CD4-positive, alpha-beta T cell treated with Interleukin-17A for 1 hour (primary cell): ENCODE measurements at places on chromosomes 4 and X.

GRCh38 chr4:21946858-21947257, 1.7 kb downstream of the KCNIP4 start:
- DNase-seq: no peak

DNA sequence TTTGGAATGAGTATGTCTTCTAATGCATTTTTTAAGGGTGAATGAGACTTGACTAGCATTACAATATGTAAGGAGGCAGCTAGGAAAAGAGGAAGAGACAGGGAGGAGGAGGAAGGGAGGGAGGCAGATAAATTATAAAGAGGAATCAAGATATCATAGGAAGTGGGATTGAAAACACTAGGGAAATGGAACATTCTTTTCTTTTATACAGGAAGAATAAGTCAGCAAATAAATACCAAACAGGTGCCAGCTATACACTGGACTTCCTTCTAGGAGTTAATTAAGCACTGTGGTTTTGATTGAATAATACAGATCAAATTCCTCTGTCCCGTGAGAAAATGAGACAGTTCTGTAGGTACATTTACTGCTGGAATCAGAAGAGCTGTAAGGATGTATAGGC, 78.6 kb downstream of the PACRGL start:
- no peak for DNase-seq

DNA sequence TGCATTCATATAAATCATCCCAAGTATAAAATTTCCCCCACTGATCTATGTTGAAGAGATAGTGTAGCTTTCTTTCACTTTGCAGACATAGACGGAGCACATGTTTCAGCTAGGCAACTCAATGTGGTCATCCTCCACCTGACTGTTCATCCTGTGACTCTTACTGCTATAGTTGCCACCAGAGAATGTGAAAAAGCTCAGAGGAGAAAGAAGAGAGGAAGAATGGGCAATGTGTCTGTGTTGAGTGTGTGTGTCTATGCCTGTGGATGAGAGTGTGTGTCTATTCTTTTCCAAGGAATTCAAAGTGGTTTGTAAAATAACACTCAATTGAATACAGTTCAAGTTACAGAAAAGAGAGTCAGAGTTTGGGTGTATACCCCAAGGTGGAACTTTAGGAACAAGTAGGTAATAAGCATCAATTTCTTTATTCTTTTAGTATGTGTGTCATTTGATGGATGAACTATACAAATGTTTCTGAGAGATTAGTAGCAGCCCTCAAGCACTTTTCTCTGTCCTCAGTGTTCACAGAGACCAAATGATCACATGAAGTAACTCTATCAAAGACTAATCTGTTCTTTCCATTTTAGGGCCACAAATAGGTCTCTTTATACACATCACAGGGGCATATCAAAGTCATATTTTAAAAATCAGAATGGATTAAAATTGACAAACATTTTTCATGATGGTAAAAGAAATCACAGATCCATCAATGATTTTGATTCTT, 2.3 kb downstream of the SNCA start:
- DNase-seq: no peak

DNA sequence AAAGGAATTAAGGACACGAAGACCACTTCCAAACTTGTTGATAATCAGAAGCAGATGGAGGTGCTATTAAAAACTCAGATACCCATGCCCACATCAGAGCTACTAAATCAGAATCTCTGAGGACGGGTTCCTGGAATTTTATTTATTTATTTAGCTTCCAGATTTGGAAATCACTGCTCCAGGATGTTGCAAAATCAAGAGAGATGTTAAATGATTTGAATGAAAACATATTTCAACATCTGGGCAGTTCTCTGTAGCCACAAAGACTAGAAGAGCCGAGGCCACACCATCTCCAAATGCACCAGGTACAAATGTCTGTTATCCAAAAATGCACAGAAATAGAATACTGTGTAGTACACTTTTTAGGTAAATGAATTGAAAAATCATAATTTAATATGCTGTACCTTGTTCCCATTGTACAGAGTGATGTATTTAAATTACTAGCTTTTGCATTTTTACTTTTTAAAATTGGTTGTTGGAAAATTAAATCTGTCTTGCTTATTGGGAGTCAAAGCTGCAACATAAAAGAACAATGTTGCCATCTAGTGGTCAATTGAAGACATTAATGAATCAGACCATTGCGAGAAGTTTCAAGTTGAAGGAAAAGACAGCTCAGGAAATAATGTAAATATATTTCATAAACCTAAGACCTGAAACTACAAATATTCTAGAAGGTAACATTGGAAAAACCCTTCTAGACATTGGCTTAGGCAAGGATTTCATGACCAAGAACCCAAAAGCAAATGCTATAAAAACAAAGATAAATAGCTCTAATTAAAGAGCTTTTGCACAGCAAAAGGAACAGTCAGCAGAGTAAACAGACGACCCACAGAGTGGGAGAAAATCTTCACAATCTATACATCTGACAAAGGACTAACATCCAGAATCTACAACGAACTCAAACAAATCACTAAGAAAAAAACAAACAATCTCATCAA, 151.3 kb upstream of the TTC29 start:
- DNase-seq: peak; percentile 53

DNA sequence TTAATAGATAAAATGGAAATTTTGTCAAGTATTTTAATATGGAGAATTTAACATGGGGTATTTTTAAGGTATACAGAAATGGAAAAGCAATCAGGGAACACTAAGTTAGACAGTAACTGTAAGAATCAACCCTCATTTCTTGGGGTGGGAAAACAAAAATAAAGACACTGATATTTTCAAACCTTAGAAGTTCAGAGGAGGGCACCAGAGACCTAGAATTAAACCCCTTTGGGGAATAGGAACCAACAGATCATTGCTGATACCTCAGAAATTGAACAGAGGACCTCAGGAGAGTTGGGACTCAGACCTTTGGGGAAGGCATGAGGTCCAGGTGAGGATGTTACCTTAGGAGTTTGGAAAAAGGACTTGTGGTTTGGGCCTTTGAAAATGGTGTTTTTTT, 435.6 kb downstream of the TMA16 start:
- DNase-seq: no peak

GRCh38 chr4:159382856-159383561, 280.1 kb downstream of the RAPGEF2 start:
- DNase-seq: no peak

- DNase-seq: no peak
Measured at GRCh38 chrX:118552121-118552900, 56.7 kb downstream of the DOCK11 start.

DNA sequence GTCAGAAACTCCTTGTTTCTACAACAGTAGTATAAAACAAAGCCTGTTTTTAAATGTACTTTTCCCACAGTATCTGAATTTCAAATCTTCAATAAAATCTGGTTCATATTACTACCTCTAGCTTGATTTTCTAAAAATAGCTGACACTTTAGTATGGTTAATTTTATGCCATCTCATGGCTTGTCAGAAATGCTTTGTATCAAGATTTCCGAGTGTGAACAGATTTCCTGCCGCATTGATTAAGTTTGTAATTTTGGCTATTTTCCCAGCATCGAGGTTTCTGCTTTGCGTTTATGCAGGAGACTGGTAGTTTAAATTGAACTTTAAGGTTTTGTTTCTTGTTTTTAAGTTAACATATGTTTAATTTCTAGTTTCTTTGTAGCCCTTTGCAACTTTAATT, 44.2 kb downstream of the CLCN3 start:
- DNase-seq: no peak

GRCh38 chr4:139655116-139655515, 10.5 kb upstream of the MGST2 start:
- no peak for DNase-seq

- no peak for DNase-seq
Measured at GRCh38 chrX:76996641-76997040, 450.5 kb upstream of the FGF16 start.

GRCh38 chr4:122826079-122826527, 528 bp upstream of the FGF2 start:
- no peak for DNase-seq

- no peak for DNase-seq
Measured at GRCh38 chr4:175282407-175282806, 364.2 kb downstream of the ADAM29 start.

- DNase-seq: no peak
Measured at GRCh38 chr4:113582737-113583136, 178.8 kb downstream of the CAMK2D start.

GRCh38 chr4:4800646-4801408, 58.6 kb upstream of the MSX1 start:
- DNase-seq: no peak

- DNase-seq: no peak
Measured at GRCh38 chr4:10032625-10033024, 11.3 kb upstream of the SLC2A9 start.

- no peak for DNase-seq
Measured at GRCh38 chr4:47654972-47655693, 170.1 kb downstream of the ATP10D start.

GRCh38 chrX:10244915-10245622, 88.3 kb downstream of the CLCN4 start:
- no peak for DNase-seq

- DNase-seq: no peak
Measured at GRCh38 chr4:958314-958665, 15.1 kb downstream of the DGKQ start.

DNA sequence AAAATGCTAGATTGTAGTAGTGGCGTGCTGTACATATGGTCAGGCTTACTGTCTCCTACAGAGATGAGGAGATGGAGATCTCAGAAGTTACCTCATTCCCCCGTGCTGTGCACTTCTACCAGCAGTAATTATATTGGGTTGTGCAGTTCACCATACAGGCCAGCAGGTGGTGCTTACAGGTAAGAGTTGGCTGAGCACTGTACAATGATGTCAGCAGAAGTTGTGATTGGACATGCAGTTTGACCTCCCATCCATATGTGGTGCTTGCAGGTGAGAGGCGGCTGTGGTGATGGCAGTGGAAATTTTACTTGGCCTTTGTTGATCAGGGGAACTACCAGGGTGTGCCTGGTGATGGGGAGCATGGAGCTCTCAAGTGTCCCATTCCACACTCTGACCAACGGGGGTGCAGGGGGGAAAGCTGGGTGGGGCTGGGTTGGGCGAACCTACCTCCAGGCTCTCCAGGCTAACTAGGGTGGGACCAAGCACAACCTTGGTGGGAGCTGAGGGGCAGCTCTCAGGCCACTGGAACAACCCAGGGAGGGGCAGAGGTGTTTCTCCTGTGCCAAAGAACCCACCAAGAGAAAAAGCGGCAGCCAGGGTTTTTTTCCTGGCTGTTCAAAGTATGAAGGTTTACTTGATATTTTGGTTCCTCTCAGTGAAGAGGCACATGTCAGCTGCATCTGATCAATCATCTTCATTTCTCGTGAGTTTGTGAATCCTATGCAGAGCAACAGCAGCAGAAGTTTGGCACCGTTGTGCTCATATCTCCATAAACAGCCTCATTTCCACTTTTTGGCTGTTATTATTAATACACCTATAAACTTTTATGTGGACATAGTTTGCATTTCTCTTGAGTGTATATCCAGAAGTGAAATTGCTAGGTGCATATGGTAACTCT, 73.8 kb upstream of the FREM3 start:
- peak; percentile 39 for DNase-seq

DNA sequence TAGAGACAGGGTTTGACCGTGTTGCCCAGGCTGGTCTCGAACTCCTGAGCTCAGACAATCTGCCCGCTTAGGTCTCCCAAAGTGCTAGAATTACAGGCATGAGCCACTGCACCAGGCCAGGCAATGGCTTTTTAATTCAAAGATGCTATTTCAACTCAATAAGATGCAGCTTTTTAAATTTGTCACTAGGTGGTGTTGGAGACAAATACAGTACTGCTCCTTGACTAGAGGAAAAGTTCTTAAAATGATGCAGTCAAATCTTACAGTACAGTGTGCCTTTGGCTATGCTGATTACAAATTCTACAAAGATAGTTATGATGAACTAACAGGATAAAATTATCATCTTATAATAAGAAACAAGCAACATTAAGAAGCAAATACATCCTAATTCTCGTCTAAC, 441.1 kb downstream of the KCNIP4 start:
- no peak for DNase-seq

DNA sequence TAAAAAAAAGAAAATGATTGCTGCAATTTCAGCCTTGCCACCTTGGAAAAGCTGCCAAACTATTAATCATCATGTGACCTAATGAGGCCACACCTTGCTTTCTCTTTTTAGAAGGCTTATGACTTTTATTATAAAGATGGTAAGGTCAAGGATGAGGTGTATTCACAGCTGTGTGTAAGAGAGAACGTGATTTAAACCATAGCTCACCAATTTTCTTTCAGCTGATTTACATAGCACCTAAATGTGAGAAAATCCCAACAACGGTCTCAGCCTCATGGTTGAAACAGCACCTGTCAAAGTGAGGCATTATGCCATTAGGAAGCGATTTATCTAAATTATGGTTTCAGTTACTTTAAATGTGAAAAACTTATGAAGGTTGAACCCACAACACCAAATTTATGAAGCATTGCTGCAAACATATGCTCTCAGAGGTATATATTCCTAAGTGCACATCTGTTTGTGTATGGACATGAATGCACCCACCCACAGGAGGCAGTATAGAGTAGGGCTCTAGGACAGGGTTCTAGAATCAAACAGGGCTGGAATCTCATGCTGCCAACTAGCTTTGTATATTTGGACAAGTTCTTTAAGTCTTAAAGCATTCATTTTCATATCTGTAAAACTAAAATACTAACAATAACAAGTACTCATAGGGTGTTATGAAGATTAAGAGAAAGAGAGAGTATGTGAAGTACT, 40.7 kb downstream of the ANXA3 start:
- DNase-seq: no peak

DNA sequence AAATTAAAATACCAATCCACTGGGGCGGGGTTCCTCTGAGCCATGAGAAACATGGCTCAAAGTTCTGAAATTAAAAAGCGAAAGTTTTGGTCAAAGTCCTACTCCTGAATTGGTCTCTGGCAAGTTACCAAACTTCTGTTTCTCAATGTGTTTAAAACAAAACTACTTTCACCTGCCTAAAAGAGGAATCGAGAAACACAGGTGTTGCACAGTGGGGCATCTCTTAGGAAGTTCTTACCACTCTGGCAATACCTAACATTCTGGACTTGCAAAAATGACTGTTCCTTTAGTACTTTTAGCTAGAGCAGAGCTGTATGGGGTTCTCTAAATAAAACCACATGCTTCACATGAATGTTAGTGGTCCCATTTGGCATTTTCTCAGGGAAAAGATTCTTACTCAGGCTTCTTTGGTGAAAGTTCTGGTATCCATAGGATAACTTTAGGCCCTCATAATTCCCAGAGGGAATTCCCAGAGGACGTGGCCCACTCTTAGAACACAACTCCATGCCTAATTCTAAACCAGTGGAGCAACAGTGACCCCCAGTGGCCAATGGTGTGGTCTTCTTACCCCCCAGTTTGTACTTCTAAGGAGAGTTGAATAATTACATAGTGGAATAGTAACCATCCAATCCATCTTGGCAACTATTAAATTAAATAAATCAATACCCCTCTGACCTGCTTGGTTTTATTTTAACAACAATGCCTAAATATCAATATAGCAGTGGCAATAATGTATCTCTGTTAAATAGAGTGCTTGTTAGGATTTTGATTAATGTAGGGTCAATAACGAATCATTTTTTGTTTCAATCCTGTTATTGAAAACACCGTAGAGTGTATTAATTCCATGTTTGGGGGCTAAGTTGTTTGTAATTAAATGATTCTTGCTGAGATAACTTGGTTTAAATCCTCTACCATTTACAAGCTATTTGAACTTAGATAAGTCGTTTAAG, 21.9 kb downstream of the BMP3 start:
- peak; percentile 39 for DNase-seq
